ENCODE measurements at places on chromosomes 3 and 15.
A peak's percentile ranks its signal among the peaks of the same experiment; 100 is the strongest.

DNA sequence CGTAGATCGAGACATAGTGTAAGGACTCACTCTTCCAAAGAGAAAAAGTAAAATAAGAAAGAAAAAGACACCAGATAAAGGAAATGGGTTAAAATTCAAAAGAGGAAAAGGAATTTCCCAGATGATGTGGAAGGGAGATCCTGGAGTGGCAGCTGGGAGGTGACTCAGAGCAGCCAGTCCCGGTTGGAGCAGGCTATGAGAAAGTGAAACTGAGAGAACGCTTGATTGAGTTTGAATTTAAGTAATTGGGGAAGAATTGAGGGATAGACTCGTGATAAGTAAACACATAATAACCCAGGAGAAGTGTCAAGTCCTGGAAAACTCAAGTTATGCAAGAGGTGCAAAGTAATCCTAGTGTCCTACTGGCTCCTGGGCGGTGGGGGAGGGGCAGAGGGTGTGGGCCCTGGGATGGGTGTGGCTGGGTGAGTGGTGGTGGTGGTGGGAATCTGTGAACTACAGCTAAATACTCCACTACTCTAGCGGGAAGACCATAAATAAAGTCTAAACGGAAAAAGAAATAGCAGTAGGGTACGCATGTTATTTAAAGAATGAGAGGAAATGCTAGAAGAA, 1.2 kb downstream of the PRR20G start:
- peaks cover 3% of the 10 kb centered on the region for H3K27me3 ChIP-seq
- no peak for DNase-seq
- no peak overlapping the region for H3K4me3 ChIP-seq
- no peak overlapping the region for H3K27ac ChIP-seq
- no peaks in the 10 kb centered on the region for H3K36me3 ChIP-seq

DNA sequence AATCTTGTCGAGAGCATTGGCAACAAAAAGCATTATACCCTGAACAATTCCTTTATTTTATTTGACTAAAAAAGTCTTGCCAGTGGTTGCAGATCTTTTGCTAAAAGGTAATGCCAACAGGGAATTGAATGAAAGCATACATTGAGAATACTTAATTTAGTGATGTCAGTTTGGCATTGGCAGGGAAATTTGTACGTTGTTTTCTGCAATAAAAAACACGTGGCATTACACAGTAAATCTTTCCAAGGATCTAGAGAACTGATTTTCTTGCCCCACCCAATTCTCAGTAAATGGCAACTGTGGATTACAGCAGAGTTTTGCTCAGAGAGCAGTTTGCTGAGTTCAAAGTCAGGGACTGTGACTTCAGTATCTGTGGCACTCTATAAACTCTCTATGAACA, 38.3 kb upstream of the IGSF10 start:
- no peak overlapping the region for H3K4me3 ChIP-seq
- H3K27me3 ChIP-seq, result peaks cover 2% of the 10 kb centered on the region
- no peak overlapping the region for H3K27ac ChIP-seq
- no peaks in the 10 kb centered on the region for H3K4me1 ChIP-seq
- DNase-seq, result no peak

- DNase-seq, result no peak
- no peak overlapping the region for H3K4me3 ChIP-seq
- H3K36me3 ChIP-seq, result no peaks in the 10 kb centered on the region
- H3K27ac ChIP-seq, result no peak overlapping the region
Observed at GRCh38 chr15:25179673-25180511, 225.1 kb downstream of the SNRPN start.

- DNase-seq, result no peak
- no peaks in the 10 kb centered on the region for H3K36me3 ChIP-seq
- no peaks in the 10 kb centered on the region for H3K4me1 ChIP-seq
- no peaks in the 10 kb centered on the region for H3K27me3 ChIP-seq
Observed at GRCh38 chr3:40043444-40043755, 234.0 kb downstream of the MYRIP start.

- no peak overlapping the region for H3K4me3 ChIP-seq
- no peak for DNase-seq
- H3K4me1 ChIP-seq, result no peaks in the 10 kb centered on the region
- H3K27ac ChIP-seq, result no peak overlapping the region
Observed at GRCh38 chr15:62558640-62559380, 393.7 kb upstream of the C2CD4B start.

GRCh38 chr3:124586126-124587052, 143.9 kb upstream of the UMPS start:
- peaks cover 15% of the 10 kb centered on the region for H3K27me3 ChIP-seq
- H3K36me3 ChIP-seq, result no peaks in the 10 kb centered on the region
- DNase-seq, result no peak
- no peak overlapping the region for H3K4me3 ChIP-seq
- peaks cover 46% of the 10 kb centered on the region for H3K4me1 ChIP-seq
- no peak overlapping the region for H3K27ac ChIP-seq

DNA sequence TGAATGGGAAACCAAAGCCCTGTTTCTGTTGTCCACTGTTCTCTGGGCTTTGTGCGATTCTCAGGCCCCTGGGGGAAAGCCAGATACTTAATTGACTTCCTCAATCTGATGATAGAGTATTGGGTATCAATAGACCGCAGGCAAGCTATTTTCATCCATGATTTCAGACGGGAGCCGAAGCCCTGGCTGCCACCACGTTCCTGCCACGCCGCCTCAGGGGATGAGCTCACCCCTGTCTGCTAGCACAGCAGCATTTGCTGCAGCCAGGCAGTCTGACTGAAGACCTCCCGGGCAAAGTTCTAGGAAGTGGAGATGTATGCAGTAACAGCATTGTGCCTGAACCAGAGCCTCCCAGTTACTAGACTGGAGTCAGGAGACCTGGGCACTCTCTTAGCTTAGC, 69.8 kb downstream of the ISG20 start:
- DNase-seq, result no peak
- no peak overlapping the region for H3K4me3 ChIP-seq
- no peak overlapping the region for H3K27ac ChIP-seq
- no peaks in the 10 kb centered on the region for H3K36me3 ChIP-seq

DNA sequence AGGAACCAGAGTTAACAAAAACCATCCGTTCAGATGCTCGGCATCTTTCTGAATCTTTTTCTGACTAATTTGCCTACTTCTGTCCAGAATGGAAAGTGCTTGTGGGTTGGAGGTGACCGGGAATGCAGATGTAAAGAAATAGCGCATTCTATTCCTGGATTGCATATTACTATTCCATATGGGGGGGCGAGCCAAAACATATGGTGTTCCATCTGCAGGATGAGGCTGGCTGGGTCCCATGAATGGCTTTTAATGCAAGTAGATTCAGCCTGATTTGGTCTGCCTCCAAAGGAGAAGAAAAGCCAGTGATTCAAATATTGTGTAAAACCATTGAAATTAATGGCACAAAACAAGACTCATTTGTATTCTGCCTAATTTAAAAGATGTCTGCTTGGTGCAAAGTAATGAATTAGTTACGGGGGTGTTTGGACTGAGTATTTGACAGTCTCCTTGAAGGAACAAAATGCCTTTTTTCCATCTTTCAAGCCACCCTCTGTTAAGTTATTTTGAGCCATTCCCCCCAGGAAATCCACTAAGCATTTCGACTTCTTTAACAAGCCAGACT, 99.0 kb downstream of the ST8SIA2 start:
- no peak overlapping the region for H3K4me3 ChIP-seq
- no peaks in the 10 kb centered on the region for H3K4me1 ChIP-seq
- H3K27me3 ChIP-seq, result peaks cover 10% of the 10 kb centered on the region
- no peak for DNase-seq

DNA sequence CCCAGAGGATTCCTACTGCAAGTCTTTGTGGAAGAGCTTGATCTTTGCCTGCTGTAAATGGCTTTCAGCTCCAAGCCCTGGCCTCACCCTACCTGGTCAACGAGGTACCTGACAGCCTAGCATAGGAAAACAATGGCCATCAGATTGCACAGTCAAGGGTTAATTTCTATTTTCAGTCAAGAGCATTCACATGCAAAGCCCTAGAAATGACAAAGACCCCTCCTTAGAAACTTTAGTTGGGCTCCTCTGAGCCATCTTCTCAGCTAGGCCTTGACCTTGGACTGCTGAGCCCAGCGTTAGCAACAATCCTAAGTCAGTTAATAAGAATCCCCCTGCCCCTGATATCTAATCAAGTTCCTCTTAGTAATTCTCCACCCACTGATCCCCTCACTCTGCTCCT, 18.5 kb downstream of the MESD start:
- no peak overlapping the region for H3K27ac ChIP-seq
- no peak overlapping the region for H3K4me3 ChIP-seq
- H3K36me3 ChIP-seq, result peaks cover 11% of the 10 kb centered on the region
- no peaks in the 10 kb centered on the region for H3K27me3 ChIP-seq
- H3K4me1 ChIP-seq, result peaks cover 15% of the 10 kb centered on the region

- H3K27me3 ChIP-seq, result peaks cover 12% of the 10 kb centered on the region
- no peak overlapping the region for H3K27ac ChIP-seq
- H3K36me3 ChIP-seq, result no peaks in the 10 kb centered on the region
- H3K4me1 ChIP-seq, result no peaks in the 10 kb centered on the region
- peak; percentile 4 for DNase-seq
Observed at GRCh38 chr3:10518506-10519150, 13.2 kb upstream of the ATP2B2 start.

DNA sequence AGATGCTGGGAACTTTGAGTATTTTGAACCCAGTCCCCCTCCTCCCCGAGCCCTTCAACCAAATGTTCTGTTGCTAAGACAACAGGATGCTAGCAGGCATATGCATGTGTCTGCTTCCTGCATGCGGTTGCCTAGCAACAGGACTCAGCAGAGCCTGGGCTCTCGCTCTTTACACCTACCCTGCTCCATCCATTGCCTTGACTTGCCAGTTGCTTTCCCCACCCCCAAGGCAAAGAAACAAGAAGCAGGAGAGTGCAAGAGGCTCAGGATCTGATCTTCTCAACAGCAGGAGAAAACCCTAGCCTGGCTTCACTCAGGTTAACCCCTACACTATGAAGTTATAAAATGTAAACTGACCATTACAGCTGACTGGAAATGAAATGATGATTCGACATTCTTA, 393.0 kb downstream of the IGSF11 start:
- DNase-seq, result no peak
- H3K27me3 ChIP-seq, result no peaks in the 10 kb centered on the region
- H3K4me1 ChIP-seq, result no peaks in the 10 kb centered on the region
- H3K4me3 ChIP-seq, result no peak overlapping the region

- peaks cover 3% of the 10 kb centered on the region for H3K27me3 ChIP-seq
- H3K27ac ChIP-seq, result no peak overlapping the region
- no peak overlapping the region for H3K4me3 ChIP-seq
- no peaks in the 10 kb centered on the region for H3K36me3 ChIP-seq
Observed at GRCh38 chr15:55715355-55716076, 27.4 kb downstream of the PRTG start.

- H3K4me3 ChIP-seq, result no peak overlapping the region
- no peak overlapping the region for H3K27ac ChIP-seq
- H3K36me3 ChIP-seq, result peaks cover 5% of the 10 kb centered on the region
- H3K4me1 ChIP-seq, result peaks cover 11% of the 10 kb centered on the region
- no peaks in the 10 kb centered on the region for H3K27me3 ChIP-seq
Observed at GRCh38 chr15:73231661-73232419, 136.9 kb downstream of the HCN4 start.

GRCh38 chr3:183799461-183799860, 25.9 kb downstream of the MAP6D1 start:
- no peaks in the 10 kb centered on the region for H3K27me3 ChIP-seq
- no peak overlapping the region for H3K27ac ChIP-seq
- DNase-seq, result no peak
- H3K36me3 ChIP-seq, result peaks cover 42% of the 10 kb centered on the region

DNA sequence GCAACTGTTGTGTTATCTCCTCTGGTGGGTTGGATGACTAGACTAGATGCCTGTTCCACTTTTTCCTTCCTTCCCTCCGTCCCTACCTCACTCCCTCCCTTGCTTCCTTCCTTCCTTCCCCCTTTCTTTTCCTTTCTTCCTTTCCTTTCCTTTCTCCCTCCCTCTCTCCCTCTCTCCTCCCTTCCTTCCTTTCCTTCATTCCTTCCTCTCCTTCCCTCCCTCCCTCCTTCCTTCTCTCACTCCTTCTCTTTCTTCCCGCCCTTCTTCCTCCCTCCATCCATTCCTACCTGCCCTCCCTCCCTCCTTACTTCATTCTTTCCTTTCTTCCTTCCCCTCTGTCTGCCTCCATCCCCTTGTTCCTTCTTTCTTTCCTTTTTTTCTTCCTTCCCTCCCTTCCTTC, 1045.3 kb downstream of the OTOL1 start:
- DNase-seq, result no peak
- H3K4me3 ChIP-seq, result no peak overlapping the region
- no peaks in the 10 kb centered on the region for H3K36me3 ChIP-seq
- no peak overlapping the region for H3K27ac ChIP-seq
- H3K27me3 ChIP-seq, result no peaks in the 10 kb centered on the region

DNA sequence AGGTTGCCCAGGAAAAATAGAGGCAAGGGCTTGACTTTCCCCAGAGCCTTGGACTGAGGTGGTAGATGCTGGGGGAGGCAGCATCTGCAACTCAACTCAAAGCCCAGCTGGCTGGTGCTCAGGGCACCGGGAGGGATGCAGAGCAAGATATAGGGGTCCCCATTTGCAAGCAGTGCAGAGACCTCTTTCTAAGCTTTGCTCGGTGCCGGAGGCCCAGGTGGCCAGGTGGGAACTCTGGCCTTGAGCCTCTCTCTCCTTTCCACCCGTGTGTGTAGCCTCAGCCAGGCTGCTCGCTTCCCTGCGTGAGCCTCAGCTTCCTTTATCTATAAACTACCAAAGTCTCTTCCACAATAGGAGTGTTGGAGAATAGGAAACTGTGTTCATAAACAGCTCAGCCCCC, 36.5 kb downstream of the SLC6A6 start:
- no peak for DNase-seq
- peaks cover 28% of the 10 kb centered on the region for H3K4me1 ChIP-seq
- no peak overlapping the region for H3K27ac ChIP-seq
- no peak overlapping the region for H3K4me3 ChIP-seq
- peaks cover 6% of the 10 kb centered on the region for H3K36me3 ChIP-seq

- no peak for DNase-seq
- H3K4me1 ChIP-seq, result peaks cover 79% of the 10 kb centered on the region
- H3K4me3 ChIP-seq, result no peak overlapping the region
Observed at GRCh38 chr3:188294823-188295487, 141.0 kb downstream of the LPP start.

- peaks cover 4% of the 10 kb centered on the region for H3K27me3 ChIP-seq
- peaks cover 3% of the 10 kb centered on the region for H3K4me1 ChIP-seq
- DNase-seq, result no peak
- peaks cover 3% of the 10 kb centered on the region for H3K36me3 ChIP-seq
Observed at GRCh38 chr3:120678331-120678947, 3.6 kb downstream of the HGD start.

GRCh38 chr3:71652781-71653413, 69.4 kb upstream of the FOXP1 start:
- H3K27ac ChIP-seq, result no peak overlapping the region
- H3K27me3 ChIP-seq, result no peaks in the 10 kb centered on the region
- H3K36me3 ChIP-seq, result no peaks in the 10 kb centered on the region
- DNase-seq, result peak; percentile 50

- H3K27ac ChIP-seq, result no peak overlapping the region
- H3K27me3 ChIP-seq, result no peaks in the 10 kb centered on the region
- H3K4me3 ChIP-seq, result no peak overlapping the region
- peaks cover 68% of the 10 kb centered on the region for H3K36me3 ChIP-seq
- DNase-seq, result no peak
Observed at GRCh38 chr3:185046164-185046515, 106.7 kb downstream of the C3orf70 start.

GRCh38 chr3:11928381-11928780, 75.8 kb upstream of the SYN2 start:
- H3K27ac ChIP-seq, result no peak overlapping the region
- no peak overlapping the region for H3K4me3 ChIP-seq
- H3K36me3 ChIP-seq, result no peaks in the 10 kb centered on the region
- no peaks in the 10 kb centered on the region for H3K4me1 ChIP-seq
- H3K27me3 ChIP-seq, result no peaks in the 10 kb centered on the region

GRCh38 chr15:49406352-49407118, 16.5 kb upstream of the FGF7 start:
- no peak for DNase-seq
- H3K4me3 ChIP-seq, result no peak overlapping the region
- H3K27me3 ChIP-seq, result peaks cover 4% of the 10 kb centered on the region
- H3K27ac ChIP-seq, result no peak overlapping the region

Measured in activated CD4-positive, alpha-beta memory T cell treated with anti-CD3 and anti-CD28 coated beads for 36 hours (primary cell).